ENCODE measurements at places on chromosomes 1 and 21.

GRCh38 chr1:43366601-43367025 lies 1.2 kb downstream of the ELOVL1 start:
- DNase-seq: no peak

- no peak for DNase-seq
These were observed 112.3 kb upstream of the TRABD2B start for GRCh38 chr1:48109390-48110013.

- no peak for DNase-seq
These were observed 523.9 kb downstream of the LMO4 start for GRCh38 chr1:87852410-87853161.

DNA sequence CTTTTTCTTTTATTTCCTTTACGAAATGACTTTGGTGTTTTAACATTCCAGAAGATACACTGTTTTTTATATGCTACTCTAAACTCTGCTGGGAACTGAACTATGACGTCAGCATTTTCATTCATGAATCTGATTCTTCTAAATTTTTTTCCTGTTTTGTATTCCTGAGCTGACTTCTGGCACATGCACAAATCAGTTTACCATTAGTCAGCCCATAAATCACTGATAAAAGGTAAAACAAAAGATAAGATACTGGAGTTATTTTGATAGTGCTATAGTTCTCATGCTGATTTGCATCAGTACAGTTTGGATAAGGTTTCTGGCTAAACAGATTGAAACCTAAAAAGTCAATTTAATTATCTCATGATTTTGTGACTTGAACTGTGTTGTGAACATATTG lies 10.4 kb downstream of the CAMTA1 start:
- no peak for DNase-seq

DNA sequence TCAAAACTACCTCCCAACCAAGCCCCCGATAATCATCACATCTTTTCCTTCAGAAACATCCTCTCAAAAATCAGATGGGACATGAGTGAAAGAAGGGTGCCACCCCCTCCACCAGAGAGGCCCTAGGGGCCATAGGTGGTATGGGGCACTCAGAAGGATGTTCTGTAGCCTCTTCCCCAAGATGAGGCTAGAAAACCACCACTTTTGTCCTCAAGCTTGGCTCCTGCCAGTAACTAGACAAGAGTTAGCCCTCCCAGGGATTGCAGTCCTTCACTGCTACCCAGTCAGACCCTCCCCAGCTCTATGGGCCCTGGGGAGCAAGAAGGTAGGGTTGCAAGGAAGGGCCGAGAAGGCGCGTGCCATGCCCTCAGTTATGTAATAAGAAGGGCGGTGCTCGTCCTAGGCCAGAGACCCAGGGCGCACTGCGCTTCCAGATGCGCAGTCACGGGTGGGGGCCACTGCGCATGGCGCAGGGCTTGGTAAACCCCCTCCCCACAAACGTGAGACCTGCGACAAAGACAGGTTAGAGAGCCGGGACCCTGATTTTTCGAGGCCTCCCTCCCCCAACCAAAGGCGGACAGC lies 69.7 kb downstream of the CD46 start:
- DNase-seq: no peak
